ENCODE measurements at places on chromosomes 7 and 10.

- no peak for DNase-seq
These were observed 17.6 kb downstream of the BCCIP start for GRCh38 chr10:125840955-125841354.

DNA sequence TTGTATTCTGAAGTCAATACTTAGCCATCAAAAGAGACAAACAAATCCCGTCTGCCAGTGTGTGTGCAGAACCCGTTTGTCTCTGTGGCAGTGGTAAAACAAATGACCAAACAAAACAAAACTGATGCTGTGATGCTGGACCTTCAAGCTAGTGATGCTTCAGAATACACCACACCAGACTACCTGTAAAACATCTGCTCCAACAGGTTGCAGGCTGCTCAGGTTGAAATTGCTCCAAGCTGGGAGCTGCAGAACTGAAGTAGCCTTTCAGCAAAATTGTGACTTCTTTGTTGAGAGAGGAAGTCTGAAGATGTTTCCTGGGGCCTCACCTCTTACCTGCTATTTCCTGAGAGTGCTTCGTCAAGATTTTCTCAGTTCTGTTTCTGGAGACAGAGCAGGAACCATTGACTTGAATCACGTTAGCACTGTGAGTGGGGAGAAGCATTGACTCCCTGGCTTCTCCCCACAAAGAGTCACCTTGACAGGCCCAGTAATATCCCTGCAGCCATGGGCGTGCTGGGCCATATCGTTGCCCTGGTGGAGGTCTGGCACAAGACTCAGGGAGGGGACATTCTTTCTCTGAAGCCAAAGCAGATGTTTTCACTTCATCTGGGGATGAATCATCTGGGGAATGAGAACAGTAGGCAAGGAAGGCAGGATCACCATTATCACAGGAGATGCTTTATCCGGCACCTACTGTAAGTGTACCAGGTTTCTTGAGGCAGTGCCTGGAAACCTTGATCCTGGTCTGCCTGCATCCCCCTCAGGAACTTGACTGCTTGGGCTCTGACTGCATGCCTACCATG lies 80.2 kb downstream of the RBM20 start:
- DNase-seq, result no peak

- DNase-seq, result no peak
These were observed 413.5 kb downstream of the NRG3 start for GRCh38 chr10:82288461-82288881.

- no peak for DNase-seq
These were observed 24.2 kb upstream of the PCBD1 start for GRCh38 chr10:70912556-70912955.

Data from T-helper 2 cell (primary cell).